ENCODE measurements at places on chromosomes 13 and 19. TPM values are rescaled to one million over a fixed set of nuclear protein-coding genes. Genes with fewer than 3 reads are reported as not detected.

GRCh38 chr13:80361298-80361697 lies 20.4 kb upstream of the SPRY2 start:
- H3K27ac ChIP-seq: no peak overlapping the region
- H3K4me1 ChIP-seq: no peaks in the 10 kb centered on the region
- H3K27me3 ChIP-seq: no peaks in the 10 kb centered on the region
- no peak overlapping the region for H3K4me3 ChIP-seq

DNA sequence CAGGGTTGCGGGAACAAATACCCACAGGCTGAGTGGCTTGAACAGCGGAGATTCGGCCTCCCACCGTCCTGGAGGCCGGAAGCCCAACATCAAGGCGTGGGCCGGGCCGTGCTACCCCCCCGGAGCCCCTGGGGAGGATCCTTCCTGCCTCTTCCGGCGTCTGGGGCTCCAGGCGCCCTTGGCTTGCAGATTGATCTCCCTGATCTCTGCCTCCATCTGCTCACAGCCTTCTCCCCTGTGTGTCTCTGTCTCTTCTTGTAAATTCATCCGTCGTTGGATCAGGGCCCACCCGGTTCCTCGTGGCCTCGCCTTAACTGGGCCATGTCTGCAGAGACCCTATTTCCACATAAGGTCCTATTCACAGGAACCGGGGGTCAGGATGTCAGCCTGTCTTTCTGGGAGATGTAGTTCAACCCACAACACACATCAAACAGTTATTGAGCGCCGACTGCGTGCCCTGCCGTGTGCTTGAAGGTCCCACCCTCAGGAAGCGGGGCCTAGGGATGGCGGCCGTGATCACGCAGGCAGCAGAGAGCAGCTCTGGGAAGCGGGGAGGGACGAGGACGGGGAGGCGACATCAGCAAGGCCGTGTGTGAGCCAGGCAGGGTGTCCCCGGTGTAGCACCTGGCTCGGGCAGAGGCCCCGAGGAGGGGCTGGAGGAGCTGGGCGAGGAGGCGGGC lies 21.3 kb downstream of the HCN2 start:
- no peak for DNase-seq
- H3K4me1 ChIP-seq: peaks cover 3% of the 10 kb centered on the region
- H3K4me3 ChIP-seq: no peak overlapping the region
- H3K27me3 ChIP-seq: no peaks in the 10 kb centered on the region
- no peaks in the 10 kb centered on the region for H3K36me3 ChIP-seq

GRCh38 chr13:52944697-52945096 lies 83.9 kb upstream of the OLFM4 start:
- no peaks in the 10 kb centered on the region for H3K27me3 ChIP-seq
- no peak overlapping the region for H3K4me3 ChIP-seq
- H3K4me1 ChIP-seq: no peaks in the 10 kb centered on the region

DNA sequence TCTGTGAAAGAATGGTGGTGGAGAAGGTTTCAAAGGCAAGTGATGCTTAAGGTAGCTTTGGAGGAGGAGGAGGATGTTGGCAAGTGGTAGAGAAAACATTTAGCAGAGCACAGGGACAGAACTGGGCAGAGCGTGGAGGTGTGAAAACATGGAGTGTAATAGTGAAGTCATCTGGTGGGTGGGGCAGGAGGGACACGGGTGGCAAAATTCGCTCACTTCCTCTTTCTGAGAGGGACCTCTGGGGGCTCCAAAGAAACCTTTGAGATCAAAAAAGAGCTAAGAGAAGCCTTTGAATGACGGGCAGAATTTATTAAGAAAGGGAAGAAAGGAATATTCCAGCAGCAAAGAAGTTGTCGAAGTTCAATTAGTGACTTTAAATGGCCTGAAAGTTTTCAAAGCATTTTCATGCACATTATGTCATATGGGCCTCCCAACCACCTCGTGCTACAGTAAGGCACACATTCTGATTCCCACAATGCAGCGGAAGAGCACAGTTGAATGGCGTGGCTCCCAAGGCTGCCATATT lies 82.8 kb downstream of the STARD13 start:
- H3K27ac ChIP-seq: no peak overlapping the region
- H3K36me3 ChIP-seq: no peaks in the 10 kb centered on the region
- H3K27me3 ChIP-seq: no peaks in the 10 kb centered on the region
- no peak overlapping the region for H3K4me3 ChIP-seq
- no peak for DNase-seq

GRCh38 chr13:76992548-76993001 lies 694 bp downstream of the CLN5 start:
- H3K36me3 ChIP-seq: peaks cover 6% of the 10 kb centered on the region
- peak overlapping the region; percentile 82 for H3K4me3 ChIP-seq
- H3K27me3 ChIP-seq: no peaks in the 10 kb centered on the region
- peaks cover 23% of the 10 kb centered on the region for H3K4me1 ChIP-seq

- H3K4me3 ChIP-seq: no peak overlapping the region
- H3K36me3 ChIP-seq: no peaks in the 10 kb centered on the region
- no peaks in the 10 kb centered on the region for H3K4me1 ChIP-seq
- no peaks in the 10 kb centered on the region for H3K27me3 ChIP-seq
- DNase-seq: peak; percentile 50
Observed at GRCh38 chr19:53772943-53773342, 51.2 kb downstream of the NLRP12 start.

DNA sequence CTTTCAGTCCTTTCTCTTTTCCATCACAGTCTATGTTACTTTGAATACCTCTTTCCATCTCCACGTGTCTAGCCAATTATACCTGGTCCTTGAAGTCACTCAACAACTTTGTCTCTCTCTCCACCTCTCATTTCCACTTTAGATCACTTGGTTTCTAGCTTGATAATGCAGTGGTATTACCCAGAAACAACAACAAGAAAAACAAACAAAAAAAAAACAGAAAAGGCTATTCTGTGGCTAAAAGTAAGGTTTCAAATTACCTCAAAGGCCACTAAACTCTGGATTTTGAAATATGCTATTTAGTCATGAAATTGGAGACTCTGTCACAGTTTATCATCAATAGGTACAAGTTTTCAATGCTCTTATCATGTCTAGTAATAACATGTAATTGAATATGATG lies 184.8 kb downstream of the PCDH9 start:
- H3K4me3 ChIP-seq: no peak overlapping the region
- no peaks in the 10 kb centered on the region for H3K4me1 ChIP-seq
- peaks cover 2% of the 10 kb centered on the region for H3K27me3 ChIP-seq
- DNase-seq: no peak
- H3K27ac ChIP-seq: no peak overlapping the region

GRCh38 chr13:50914176-50914700 lies 4.6 kb downstream of the RNASEH2B start:
- DNase-seq: no peak
- peaks cover 23% of the 10 kb centered on the region for H3K4me1 ChIP-seq
- H3K27ac ChIP-seq: no peak overlapping the region

DNA sequence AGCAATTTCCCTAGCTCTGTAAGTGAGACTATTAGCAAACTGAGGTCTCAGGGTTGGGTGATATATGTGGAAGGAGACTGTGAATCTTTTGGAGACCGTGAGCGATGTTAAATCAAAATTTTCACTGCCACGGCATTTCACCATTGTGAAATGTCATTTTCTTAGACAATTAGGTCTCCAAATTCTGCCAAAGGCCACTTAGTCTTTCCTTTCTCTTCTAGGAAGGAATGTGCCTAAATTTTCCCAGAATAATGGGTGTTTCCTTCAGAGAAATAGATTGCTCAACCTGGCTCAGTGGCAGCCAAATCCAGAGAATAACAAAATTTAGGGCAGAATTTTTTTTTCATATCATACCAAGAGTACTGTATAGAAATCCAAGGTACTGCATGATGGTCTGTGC lies 64.5 kb upstream of the SCEL start:
- DNase-seq: no peak
- no peak overlapping the region for H3K4me3 ChIP-seq
- no peaks in the 10 kb centered on the region for H3K27me3 ChIP-seq
- no peaks in the 10 kb centered on the region for H3K36me3 ChIP-seq
- no peaks in the 10 kb centered on the region for H3K4me1 ChIP-seq

DNA sequence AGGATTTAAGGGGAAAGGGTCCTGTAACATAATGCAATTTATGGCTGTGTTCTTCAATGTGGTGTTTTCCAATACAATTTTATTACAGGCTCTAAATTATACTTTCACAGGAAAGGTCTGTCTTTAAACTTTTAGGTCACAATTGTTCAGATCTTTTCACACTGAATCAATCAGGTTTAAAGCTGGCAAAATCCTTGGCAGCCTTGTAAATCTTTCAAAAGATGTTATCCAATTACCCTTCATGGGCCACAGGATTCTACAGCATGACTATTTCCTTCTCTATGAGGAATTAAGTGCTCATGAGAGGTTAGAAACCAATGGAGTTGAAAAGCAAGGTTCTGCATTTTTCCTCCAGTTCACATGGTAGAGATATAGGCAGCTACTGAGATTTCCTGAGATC lies 211.5 kb upstream of the MIR17HG start:
- H3K4me3 ChIP-seq: no peak overlapping the region
- H3K4me1 ChIP-seq: no peaks in the 10 kb centered on the region
- H3K27me3 ChIP-seq: no peaks in the 10 kb centered on the region
- DNase-seq: no peak

- H3K27ac ChIP-seq: peak within 1 kb of the TSS; percentile 97
- H3K4me3 ChIP-seq: peak within 1 kb of the TSS; percentile 63
- H3K4me1 ChIP-seq: peaks cover 44% of the 10 kb centered on the region
- H3K27me3 ChIP-seq: no peaks in the 10 kb centered on the region
- peaks cover 7% of the 10 kb centered on the region for H3K36me3 ChIP-seq
Observed at GRCh38 chr19:10503002-10503789, at the start of gene KEAP1. Gene KEAP1 (minus strand): TSS chr19:10503356. CDS start chr19:10500033, 3,323 bp downstream.

DNA sequence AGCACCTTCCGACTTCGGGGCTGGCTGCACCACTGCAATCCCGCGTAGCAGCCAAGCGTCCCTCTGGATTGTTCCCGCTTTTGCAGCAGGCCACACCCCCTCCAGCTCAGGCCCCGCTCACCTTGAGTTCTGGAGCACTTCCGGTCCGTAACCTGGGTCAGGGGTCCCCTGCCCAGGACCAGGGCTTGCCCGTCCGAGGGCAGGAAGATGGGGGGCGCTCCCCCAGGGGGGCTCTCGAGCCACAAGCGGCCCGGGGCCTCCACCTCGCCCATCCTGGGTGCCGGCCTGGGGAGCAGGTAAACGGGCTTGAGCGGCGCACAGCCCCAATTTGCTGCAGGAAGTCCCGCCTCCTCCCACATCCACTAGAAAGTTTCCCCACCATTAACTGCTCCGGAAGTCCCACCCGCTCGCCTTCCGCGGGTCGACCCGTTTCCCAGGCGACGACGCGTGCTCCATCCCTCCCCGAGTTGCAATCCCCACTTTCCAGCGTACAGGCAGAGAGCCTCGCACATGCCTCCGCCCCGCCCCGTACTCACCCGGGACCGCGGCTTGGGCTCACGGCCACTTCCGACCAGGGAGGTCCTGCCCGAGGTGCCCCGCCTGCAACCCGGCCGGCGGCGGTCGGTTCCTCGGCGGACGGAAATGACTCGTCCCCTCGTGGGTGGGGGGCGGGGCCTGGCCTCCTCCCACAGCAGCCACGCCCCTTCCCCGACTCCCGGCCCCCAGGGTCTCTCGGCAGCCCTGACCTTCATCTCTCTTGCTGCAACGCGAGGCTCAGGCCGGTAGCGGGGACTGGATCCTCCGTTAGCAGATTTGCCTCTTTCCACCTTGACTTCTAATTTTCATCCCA lies at the start of gene PNKP:
Gene PNKP, minus strand, starts transcription at position 644 of the 850 bp plus-strand sequence. Its CDS starts 372 bp downstream, at position 272.
- H3K27ac ChIP-seq: peak within 1 kb of the TSS; percentile 94
- H3K27me3 ChIP-seq: no peaks in the 10 kb centered on the region
- H3K36me3 ChIP-seq: peaks cover 4% of the 10 kb centered on the region
- DNase-seq: peak; percentile 88
- peaks cover 32% of the 10 kb centered on the region for H3K4me1 ChIP-seq
- H3K4me3 ChIP-seq: peak within 1 kb of the TSS; percentile 85

- peak overlapping the region; percentile 36 for H3K27ac ChIP-seq
- H3K36me3 ChIP-seq: peaks cover 5% of the 10 kb centered on the region
- no peak for DNase-seq
- H3K27me3 ChIP-seq: no peaks in the 10 kb centered on the region
- H3K4me3 ChIP-seq: no peak overlapping the region
- H3K4me1 ChIP-seq: peaks cover 14% of the 10 kb centered on the region
Observed at GRCh38 chr13:113493315-113493951, 2.9 kb upstream of the DCUN1D2 start.

Gene HCN2
- not detected for polyA plus RNA-seq

Gene CD22
- 0.15 TPM for polyA plus RNA-seq

Gene ZNF813
- 0.57 TPM for polyA plus RNA-seq

Gene DIAPH3
- 0.31 TPM for polyA plus RNA-seq

Gene PSMC4
- polyA plus RNA-seq: 46.0 TPM

Gene FFAR2
- 0.25 TPM for polyA plus RNA-seq

Gene NOP53
- polyA plus RNA-seq: 25.8 TPM

Data from liver (tissue), 10 donors.